ENCODE measurements at places on chromosomes 16 and 17.

GRCh38 chr17:36817483-36818048, 119.7 kb upstream of the LHX1 start:
- no peak for DNase-seq

- DNase-seq, result no peak
Observed at GRCh38 chr17:77328823-77329740, 188.3 kb downstream of the SEC14L1 start.

- no peak for DNase-seq
Observed at GRCh38 chr16:35342012-35342411, 1882.6 kb downstream of the TP53TG3F start.

GRCh38 chr16:22642416-22643088, 131.9 kb downstream of the NPIPB5 start:
- DNase-seq, result no peak

GRCh38 chr16:88762258-88762870, 22.7 kb downstream of the PIEZO1 start:
- no peak for DNase-seq

DNA sequence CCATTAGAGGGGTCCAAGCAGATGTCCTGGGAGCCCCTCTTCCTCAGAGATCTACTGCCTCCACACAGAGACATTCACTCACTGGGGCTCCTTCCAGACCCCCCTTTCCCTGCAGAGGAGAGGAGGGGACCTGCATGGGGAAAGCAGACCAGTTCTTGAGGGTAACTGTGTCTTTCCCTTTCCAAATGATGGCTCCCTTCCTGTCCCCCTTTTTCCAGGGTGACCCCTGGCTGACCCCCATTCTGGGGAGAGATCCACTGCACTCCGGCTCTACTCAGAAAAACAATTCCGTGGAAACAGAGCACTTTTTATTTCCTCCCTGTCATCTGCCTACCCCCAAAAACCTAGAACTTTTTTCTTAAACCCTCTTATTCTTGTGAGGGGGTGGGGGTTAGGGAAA, 6.4 kb downstream of the CACNA1G start:
- no peak for DNase-seq

DNA sequence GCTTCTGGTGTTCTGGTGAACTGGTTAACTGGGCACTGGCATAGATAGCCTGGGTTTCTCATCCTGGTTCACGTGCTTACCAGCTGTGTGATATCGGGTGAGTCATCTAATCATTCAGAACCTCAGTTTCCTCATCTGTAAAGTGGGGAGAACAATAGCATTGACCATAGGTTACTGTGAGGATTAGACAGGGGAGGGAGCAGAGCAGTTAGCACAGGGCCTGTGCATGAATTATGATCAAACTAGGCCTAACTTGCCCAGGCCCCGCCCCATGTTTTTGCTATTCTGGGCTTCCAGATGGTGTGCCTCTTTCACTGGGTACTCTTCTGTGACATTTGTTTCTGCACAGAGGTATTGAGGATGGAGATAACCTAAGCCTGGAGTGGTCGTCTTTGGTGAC, 4.6 kb upstream of the KLHL36 start:
- DNase-seq, result no peak

- no peak for DNase-seq
Observed at GRCh38 chr16:89924297-89924924, 1.3 kb downstream of the TUBB3 start.
